ENCODE measurements at places on chromosomes 11 and 22.

DNA sequence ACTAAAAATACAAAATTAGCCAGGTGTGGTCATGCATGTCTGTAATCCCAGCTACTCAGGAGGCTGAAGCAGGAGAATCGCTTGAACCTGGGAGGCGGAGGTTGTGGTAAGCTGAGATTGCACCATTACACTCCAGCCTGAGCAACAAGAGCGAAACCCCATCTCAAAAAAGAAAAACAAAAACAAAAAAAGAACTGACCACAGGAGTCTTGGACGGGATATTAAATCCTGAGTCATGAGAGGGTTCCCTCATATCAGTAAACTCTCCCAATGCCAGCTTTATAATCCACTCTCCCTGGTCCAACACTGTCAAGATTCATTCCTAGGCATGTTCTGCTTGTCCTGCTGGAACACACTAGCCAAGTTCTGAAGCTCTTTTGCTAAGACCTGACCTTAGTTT, 61.5 kb upstream of the EP300 start:
- DNase-seq: no peak

DNA sequence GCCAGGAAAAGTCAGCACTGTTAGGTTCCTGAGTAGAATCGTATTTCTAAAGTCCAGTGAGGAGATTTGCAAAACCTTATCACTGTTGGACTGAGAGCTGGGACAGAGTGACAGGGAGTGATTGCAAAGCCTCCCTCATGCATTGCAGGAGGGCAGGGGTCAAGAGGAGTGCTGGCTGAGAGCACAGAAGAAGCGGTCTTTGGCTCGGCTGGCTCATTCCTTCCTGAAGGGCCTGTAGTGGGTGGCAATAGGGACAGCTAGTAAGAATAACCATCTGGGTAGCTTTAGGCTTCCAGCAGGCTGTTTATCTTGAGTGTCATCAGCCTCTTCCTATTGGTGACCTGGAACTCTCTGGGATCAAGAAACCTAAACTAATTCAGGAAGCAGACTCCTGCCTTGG, 53.4 kb downstream of the CD44 start:
- peak; percentile 54 for DNase-seq

DNA sequence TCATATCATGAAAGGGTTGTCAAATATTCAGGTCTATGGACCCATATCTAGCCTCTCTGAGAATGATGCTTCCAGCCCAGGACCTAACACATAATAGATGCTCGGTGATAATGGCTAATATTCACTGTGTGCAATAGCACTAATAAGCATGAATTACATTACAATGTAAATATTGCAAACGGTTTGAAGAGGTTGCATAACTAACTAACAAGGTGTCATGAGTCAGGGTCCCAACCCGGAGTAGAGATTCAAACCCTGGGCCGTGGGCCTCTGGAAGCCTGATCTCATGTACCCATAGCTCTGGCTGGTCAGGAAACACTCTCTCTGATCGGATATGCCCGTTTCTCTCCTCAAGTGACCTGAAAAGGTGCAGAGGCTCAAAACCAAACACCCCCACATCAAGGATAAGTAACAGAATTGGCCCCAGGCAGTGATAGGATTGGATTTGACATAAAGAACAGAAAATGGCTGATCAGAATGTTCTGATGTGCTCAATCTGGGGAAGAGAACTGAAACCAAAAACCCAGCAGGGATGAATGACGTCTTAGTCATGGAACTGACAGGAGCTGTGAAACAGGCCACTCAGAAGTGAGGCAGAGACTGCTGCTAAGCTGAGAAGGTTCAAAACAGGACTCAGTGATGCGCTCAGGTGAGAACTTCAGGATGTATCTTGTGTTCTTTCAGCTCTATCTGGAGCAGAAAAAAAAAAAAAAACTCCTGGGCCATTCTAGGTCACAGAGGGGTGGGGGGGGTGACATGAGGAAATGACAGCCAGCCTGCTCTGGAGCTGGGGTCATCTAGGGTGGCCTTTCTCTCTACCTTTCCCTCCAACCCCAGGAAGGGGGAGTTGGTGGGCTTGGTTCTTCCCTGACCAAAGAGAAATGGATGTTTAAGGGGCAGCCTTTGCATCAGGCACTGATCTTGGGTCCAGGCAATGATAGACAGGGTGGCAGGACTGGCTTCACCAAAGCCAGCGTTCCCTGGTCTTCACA, 6.6 kb upstream of the KCTD17 start:
- DNase-seq: no peak

- DNase-seq: no peak
Measured at GRCh38 chr11:31160504-31161422, 208.8 kb downstream of the DCDC1 start.

DNA sequence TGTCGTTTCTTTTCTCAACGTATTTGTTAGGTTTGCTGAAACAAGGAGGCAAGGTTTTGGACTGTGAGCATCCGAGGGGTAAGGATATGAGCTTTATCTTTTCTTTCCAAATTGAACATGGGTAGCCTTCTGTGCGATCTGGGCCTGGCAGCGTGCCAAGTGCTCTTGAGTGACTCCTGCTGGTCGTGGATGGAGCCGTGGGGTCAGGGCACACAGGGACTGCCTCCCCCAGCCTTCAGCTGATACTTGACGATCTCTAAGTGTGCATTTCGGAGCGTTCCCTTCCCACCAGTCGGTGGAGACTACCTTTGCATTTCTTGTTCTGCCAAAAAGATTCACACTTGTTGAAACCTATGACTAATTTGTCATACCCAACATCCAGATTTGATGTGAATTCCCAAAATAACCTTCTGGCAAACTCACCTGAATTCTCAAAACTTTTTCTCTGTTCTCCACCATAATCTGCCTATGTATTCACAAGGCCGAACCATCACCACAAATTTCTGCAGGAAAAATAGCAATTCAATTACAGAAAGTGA, 40.1 kb upstream of the CLMP start:
- peak; percentile 60 for DNase-seq

DNA sequence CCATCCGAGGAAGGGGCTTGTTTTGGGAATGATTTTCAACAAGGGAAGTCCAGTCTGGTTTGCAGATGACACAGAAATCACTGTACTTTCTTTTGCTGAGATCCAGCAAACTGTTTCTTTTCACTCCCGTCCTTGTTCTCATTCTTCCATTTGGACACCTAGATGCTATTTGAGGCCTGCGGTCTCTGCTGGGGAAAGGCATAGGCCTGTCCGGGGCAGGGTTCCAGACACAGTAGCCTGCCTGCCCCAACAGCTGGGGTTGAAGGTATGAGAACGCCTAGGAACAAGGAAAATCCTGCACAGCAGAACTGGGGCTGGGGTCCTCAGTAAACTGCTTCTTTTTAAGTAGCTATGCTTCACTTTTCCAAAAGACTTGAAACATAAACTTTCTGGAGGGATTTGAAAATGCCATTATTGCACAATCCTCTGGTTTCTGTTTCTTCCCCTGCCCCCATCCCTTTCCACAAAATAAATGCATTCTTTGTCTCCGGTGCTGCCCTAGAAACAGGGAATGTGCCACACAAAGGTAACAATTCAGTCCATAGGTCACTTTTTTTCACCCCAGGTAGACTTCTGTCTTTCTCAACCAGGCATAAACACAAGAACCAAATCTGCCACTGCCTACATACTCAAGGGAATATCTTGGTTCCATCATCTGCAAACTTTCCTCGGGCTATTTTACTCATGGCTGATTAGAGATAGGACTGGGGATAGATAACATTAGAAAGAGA, 174.8 kb upstream of the MTMR2 start:
- no peak for DNase-seq

- DNase-seq: no peak
Measured at GRCh38 chr11:133284156-133284555, 248.1 kb downstream of the OPCML start.

DNA sequence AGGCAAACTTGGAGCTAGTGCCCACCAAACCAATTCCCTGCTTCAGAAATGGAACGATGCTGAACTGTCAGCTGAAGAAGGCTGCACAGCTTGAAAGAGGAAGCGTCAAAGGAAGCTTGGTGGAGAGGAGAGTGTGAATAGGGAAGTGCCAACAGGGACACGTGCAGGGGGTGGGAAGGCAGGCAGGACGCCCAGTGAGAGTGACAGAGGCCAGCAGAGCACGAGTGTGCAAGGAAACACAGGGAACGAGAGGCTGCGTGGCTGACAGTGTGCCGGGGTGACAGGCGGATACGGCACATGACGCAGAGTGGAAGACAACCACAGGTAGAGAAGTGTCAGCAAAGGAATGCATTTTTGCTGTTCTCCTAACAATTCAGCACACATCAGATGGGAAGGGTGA, 196.4 kb downstream of the LARGE1 start:
- no peak for DNase-seq

DNA sequence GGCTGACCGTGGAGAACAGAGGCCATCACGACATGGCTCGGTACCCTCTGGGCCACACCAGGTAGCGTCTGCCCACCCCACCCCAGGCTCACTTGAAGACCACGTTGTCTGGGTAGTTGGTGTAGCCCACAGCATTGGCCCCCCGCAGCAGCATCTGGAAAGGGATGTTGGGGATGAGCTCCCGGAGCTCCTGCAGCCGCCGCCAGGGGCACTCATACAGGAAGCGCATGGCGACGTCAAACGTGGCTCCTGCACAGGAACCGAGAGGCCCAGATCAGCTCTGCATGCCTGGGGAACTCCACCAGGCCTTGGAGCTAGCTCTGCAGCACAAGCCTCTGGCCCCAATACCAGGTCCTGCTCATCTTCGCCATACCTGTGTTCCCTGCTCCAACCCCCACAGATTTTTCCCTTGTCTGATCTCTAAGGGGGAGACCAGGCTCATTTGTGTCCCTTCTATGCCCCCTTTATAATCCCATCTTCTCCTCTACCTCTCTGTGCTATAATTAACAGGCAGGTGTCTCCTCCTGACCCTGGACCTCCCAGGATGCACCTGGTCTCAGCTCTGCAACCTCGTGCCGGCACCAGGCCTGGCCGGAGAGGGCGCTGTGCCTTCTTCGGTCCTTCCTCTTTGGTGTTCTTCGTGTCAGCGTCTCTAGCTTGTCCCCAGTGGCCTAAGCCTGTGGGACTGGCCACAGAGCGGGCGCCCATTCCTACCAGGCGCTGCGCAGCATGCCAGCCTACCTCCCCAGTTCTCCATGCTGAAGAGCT, 5.0 kb upstream of the LRFN4 start:
- no peak for DNase-seq

DNA sequence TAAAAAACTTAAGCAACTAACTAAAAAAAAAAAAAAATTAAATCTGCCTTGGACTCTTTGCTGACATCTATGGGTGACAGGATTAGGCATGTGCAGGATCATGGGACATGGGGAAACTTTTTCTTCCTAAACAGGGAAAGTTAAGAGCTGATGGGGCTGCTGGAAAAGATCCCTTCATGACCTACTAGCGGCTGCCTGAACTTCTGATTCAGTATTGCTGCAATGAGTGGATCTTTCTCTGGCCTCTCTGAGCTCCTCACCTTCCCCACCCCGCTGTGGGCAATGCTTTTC, 25.0 kb downstream of the OR5A2 start:
- DNase-seq: no peak

DNA sequence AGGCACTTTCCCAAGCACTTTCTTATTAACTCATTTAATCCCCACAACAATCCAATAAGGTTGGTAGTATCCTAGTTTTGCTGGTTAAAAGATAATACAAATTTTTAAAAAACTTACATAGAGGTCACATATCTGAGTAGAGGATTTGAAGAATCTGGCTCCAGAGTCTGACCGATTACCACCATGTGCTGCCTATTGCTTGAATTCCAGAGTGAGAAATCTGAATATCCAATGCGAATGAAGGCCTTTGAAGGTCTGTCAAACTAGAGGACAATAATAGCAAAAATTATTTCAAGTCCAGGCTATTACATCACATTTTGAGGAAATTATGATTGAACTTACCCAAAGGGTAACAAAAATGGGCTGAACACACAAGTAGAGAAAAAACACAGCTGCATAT, 77.8 kb upstream of the BIRC3 start:
- no peak for DNase-seq

GRCh38 chr11:32388871-32389770, 46.2 kb downstream of the WT1 start:
- no peak for DNase-seq

DNA sequence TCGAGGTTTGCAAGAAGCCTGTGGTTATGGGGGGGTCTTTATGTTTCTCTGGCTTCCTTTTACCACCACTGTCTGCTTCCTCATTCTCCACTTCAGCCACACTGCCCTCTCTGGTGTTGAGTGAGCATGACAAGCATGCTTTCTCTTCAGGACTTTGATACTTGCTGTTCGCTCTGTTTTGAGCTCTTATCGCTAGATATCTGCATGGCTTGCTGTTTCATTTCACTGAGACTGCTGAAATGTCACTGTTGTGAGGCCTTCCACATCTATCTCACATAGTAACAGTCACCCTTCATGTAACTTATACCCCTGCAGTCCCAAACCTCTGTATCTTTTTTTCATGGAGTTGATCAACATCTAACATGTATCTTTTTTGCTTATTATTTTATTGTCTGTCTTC, 59.8 kb downstream of the TMEM135 start:
- DNase-seq: no peak

DNA sequence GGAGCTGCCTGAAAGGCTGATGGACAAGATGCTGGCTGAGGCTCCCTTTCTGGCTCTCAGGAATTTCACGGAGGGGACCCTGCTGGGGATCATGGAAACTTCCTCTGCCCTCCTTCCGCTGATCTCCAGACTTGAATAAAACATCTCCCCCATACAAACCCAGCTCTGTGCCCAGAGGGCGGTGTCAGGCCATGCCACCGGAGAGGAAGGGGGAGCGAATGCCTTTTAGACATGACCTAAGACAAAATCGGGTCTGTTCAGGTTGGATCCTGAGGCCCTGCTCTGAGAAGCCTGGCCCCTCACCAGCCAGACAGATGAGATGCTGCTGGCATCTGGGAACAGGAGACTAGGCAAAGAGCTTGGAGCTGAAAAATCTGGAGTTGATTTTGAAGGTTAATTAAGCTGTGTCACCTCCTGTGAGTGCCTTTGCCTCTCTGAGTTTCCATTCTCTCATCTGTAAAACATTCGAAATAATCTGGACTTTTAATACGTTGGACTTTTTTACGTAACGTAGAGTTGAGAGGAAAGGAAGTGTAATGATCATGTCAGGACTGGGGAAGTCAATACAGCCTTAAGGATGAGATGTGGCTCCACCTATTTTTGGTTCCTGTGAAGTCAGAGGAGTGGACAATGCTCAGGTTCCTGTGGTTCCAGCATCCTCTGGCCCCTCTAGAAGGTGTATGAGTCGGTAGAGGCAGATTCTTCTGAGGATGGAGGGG, 163.6 kb downstream of the ST3GAL4 start:
- DNase-seq: no peak

DNA sequence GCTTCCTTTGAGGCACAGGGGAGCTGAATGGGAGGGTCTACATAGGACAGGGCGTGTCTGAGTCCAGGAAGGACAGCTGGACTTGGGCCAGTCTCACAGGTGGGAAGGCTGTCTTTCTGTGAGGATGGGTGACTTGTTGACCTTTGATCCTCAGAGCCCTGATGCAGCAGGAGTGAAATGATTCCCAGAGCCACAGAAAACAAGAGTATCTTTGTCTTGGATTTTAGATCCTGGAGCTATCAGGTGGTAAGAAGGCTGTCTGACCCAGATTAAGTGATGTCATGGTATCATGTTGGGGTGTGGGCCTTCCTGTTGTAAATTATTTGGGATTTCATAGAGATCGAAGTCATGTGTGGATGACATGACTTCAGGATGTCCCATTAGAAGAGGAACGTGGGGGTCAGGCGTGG, 15.0 kb downstream of the PTPRJ start:
- DNase-seq: no peak

- no peak for DNase-seq
Measured at GRCh38 chr11:12552692-12553091, 121.5 kb upstream of the TEAD1 start.

GRCh38 chr22:35726398-35726797, 8.7 kb downstream of the APOL5 start:
- no peak for DNase-seq

GRCh38 chr11:33687733-33688479, 12.7 kb downstream of the C11orf91 start:
- no peak for DNase-seq

GRCh38 chr11:8080674-8081590, at the start of gene TUB:
Gene TUB (plus strand): TSS chr11:8081211. CDS start chr11:8081511, 300 bp downstream.
- DNase-seq: no peak
